Small intestine (tissue), 16 donors: ENCODE measurements at places on chromosomes 3 and 15. TPM values are rescaled to one million over a fixed set of nuclear protein-coding genes. Genes with fewer than 3 reads are reported as not detected.

IGF1R gene
- polyA plus RNA-seq: 27.9 TPM

DAPK2 gene
- polyA plus RNA-seq: 11.6 TPM

SLC28A1 gene
- polyA plus RNA-seq: 34.6 TPM

GRCh38 chr3:186108106-186108940 is 566 bp downstream of the ETV5 start:
- H3K36me3 ChIP-seq: no peaks in the 10 kb centered on the region
- peaks cover 18% of the 10 kb centered on the region for H3K4me1 ChIP-seq
- H3K27me3 ChIP-seq: peaks cover 8% of the 10 kb centered on the region
- no peak overlapping the region for H3K27ac ChIP-seq
- peak; percentile 61 for DNase-seq
- peak overlapping the region; percentile 45 for H3K4me3 ChIP-seq

DNA sequence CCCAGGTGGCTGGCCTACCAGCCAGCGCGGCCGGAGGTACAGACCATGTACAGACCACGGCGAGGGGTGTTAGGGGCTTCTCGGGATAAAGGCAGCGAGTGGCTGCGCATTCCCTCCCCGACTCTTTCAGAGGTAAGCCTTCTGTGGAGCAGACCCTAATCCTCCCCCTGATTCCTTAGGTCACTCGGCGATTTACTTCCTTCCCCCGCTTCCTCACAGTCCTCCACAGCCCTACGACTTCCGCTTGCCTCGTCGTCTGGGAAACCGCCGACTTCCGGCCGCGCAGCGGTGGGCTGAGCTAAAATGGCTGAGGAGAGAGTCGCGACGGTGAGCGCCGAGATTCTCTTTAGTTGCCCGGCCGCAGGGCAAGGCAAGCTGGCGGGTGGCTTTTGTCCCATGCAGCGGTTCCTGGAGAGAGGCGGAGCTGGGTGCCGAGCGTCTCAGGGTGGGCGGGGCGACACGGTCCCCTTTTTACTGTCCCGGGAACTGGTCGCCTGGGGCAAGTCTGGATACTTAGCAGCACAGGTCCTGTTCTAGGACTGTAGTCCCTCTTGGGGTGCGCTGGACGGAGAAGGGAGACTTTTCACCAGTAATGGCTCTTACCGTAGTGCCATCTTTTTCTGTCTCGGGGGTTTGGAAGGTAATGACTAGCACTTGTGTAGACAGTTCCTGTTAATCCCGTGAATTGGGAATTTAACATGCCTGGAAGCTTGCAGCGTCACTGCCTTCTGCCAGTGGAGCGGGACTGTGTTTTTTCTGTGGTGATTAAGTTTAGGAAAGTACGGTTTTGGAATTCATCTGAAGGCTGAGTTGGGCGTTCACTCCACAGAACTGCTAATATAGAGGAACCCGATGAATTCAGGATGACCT is at the start of the genes BBS4 and HIGD2B:
Gene BBS4, plus strand, starts transcription at position 283 of the 870 bp plus-strand sequence. Its CDS starts 21 bp downstream, at position 304.
Gene HIGD2B, minus strand, starts transcription at position 258 of the 870 bp plus-strand sequence. CDS start 9,808 bp downstream, outside the sequence.
- peak within 1 kb of the TSS; percentile 77 for H3K4me3 ChIP-seq
- peaks cover under 1% of the 10 kb centered on the region for H3K27me3 ChIP-seq
- peak within 1 kb of the TSS; percentile 85 for H3K27ac ChIP-seq
- peak; percentile 93 for DNase-seq
- no peaks in the 10 kb centered on the region for H3K36me3 ChIP-seq

DNA sequence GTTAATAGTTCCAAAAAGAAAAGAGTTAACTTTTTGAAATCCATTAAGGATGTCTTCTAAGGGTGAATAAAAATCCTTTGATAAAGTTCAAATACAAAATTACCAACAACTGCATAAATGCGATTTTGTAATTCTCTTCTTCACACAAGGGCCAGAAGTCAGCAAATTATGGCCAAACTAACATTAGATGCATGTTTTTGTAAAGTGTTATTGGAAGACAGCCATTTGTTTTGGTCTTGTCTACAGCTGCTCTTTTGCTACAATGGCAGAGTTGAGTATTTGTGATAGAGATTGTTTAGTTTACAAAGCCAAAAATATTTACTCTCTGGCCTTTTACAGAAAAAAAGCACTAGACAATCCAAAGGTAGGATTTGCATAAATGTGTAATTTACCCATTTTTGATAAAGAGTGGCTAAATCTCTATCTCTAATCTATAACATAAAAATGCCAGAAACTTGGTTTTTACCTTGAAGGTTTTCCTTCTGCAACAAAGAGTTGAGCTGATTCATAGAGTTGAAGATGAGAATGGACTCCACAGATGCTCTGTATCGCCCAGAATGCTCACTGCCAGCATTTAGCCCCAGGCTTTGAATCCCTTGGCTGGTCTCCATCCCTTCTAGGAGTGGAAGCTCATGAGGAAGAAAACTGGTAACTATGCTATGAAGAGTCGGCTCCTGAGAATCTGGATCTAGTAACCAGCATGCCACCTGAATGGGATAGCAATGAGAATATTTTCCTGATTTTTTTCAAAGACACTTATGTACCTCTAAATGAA is 64.5 kb downstream of the POLQ start:
- H3K27me3 ChIP-seq: no peaks in the 10 kb centered on the region
- H3K4me3 ChIP-seq: no peak overlapping the region
- H3K36me3 ChIP-seq: no peaks in the 10 kb centered on the region
- no peak for DNase-seq
- H3K27ac ChIP-seq: no peak overlapping the region
- H3K4me1 ChIP-seq: no peaks in the 10 kb centered on the region

GRCh38 chr3:120192579-120192978 is 92.4 kb downstream of the GPR156 start:
- no peaks in the 10 kb centered on the region for H3K36me3 ChIP-seq
- DNase-seq: no peak
- H3K27me3 ChIP-seq: no peaks in the 10 kb centered on the region
- H3K4me1 ChIP-seq: no peaks in the 10 kb centered on the region
- H3K27ac ChIP-seq: no peak overlapping the region

GRCh38 chr3:31918179-31919150 is 62.6 kb downstream of the OSBPL10 start:
- H3K27ac ChIP-seq: peak overlapping the region; percentile 57
- no peak overlapping the region for H3K4me3 ChIP-seq
- DNase-seq: peak; percentile 37
- peaks cover 23% of the 10 kb centered on the region for H3K4me1 ChIP-seq

DNA sequence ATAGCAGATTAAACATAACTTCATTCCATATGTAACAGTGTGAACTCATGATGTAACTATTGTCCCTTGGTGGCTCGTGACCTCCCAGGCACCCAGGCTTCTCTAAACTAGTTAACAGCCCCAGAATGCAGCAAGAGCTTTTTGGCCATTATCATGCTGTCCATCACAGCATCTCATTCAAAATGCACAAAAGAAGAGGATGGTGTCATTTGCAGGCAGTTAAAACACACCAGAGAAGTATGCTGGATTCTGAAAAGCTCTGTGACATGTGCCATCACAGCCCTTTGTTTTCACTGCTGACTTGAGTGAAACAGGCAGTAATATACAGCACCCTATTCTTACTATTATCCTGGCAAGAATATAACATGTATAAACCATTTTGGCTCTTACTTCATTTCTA is 117.6 kb upstream of the CHMP2B start:
- H3K27me3 ChIP-seq: no peaks in the 10 kb centered on the region
- H3K36me3 ChIP-seq: no peaks in the 10 kb centered on the region
- no peak overlapping the region for H3K4me3 ChIP-seq
- DNase-seq: no peak
- H3K27ac ChIP-seq: no peak overlapping the region

GRCh38 chr3:58766587-58767282 is 100.2 kb upstream of the FAM3D start:
- H3K4me1 ChIP-seq: no peaks in the 10 kb centered on the region
- no peaks in the 10 kb centered on the region for H3K27me3 ChIP-seq
- no peak overlapping the region for H3K4me3 ChIP-seq
- no peak overlapping the region for H3K27ac ChIP-seq
- no peaks in the 10 kb centered on the region for H3K36me3 ChIP-seq

DNA sequence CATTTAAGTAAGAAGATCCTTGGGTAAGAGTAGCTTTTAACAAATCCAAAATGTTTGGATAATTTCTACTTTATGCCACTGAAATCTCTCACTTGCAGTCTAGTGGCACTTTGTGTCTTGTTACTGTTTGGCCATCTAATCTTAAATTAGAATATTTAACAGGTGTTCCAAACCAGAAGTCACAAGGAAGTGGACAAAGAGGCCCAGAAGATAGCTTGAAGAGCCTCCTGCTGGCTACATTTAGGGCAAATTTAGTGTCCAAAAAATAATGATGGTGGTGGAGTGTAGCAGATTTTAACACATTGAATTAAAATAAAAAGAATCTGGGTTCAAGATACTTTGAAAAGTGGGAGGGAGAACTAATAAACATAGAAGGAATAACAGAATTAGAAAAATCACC is 172.2 kb downstream of the GHSR start:
- peaks cover 3% of the 10 kb centered on the region for H3K36me3 ChIP-seq
- no peaks in the 10 kb centered on the region for H3K4me1 ChIP-seq
- no peak overlapping the region for H3K27ac ChIP-seq
- no peaks in the 10 kb centered on the region for H3K27me3 ChIP-seq
- DNase-seq: no peak

DNA sequence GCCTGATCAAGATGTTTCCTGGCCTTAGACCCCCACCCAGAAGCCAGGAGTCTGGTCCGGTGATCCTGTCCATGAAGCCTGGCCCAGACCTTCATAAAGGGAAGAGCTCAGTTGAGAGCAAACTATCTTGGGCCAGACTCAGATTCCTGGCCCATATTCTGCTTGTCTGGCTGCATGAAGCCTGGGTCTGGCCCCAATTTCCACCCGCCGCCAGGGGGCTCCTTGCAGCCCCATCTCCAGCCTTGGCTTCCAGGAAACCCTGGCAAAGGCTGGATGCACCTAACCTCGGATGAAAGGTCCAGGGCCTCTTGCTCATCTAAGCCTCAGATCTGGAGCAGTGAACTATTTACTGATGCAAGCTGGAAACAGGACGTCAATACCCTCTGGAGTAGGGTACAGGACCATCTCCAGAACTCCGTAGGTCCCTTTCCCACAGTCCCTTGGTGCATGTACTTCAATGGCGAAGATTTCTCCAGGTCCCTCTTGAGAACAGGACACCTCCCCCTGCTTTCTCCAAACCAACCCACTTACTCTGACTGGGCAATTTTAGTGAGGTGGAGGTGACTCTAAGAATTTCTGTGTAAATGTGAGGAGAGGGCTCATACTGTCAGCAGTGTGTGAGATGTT is 5.6 kb downstream of the FOXL2 start:
- no peak overlapping the region for H3K27ac ChIP-seq
- H3K4me3 ChIP-seq: no peak overlapping the region
- peaks cover 10% of the 10 kb centered on the region for H3K27me3 ChIP-seq
- H3K36me3 ChIP-seq: no peaks in the 10 kb centered on the region
- peaks cover 1% of the 10 kb centered on the region for H3K4me1 ChIP-seq
- peak; percentile 70 for DNase-seq

GRCh38 chr15:75952525-75952924 is 48.8 kb downstream of the FBXO22 start:
- no peaks in the 10 kb centered on the region for H3K36me3 ChIP-seq
- no peaks in the 10 kb centered on the region for H3K4me1 ChIP-seq
- H3K27me3 ChIP-seq: no peaks in the 10 kb centered on the region
- no peak overlapping the region for H3K27ac ChIP-seq

DNA sequence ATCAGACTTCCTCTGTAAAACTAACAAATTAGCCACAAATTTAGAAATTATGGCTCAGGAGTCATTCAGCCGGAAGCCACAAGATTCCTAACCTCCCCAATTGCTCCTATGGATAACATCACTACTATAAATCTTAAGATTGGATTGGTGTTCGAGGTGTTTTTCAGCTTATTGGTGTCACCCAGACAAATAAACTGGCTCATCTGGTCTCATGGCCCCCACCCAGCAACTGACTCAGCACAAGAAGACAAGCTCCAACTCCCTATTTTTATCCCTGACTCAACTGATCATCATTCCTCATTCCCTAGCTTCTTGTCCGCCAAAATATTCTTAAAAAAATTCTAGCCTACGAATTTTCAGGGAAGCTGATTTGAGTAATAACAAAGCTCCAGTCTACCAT is 135.1 kb upstream of the STRIT1 start:
- DNase-seq: no peak
- no peaks in the 10 kb centered on the region for H3K4me1 ChIP-seq
- no peaks in the 10 kb centered on the region for H3K27me3 ChIP-seq
- H3K27ac ChIP-seq: no peak overlapping the region
- no peaks in the 10 kb centered on the region for H3K36me3 ChIP-seq

GRCh38 chr15:38091078-38091645 is 156.7 kb downstream of the TMCO5A start:
- no peaks in the 10 kb centered on the region for H3K4me1 ChIP-seq
- no peak for DNase-seq
- no peaks in the 10 kb centered on the region for H3K36me3 ChIP-seq
- no peak overlapping the region for H3K27ac ChIP-seq
- no peak overlapping the region for H3K4me3 ChIP-seq
- H3K27me3 ChIP-seq: no peaks in the 10 kb centered on the region

GRCh38 chr3:13574083-13574797 is 25.3 kb downstream of the FBLN2 start:
- H3K27ac ChIP-seq: no peak overlapping the region
- H3K4me1 ChIP-seq: no peaks in the 10 kb centered on the region
- H3K36me3 ChIP-seq: no peaks in the 10 kb centered on the region
- no peaks in the 10 kb centered on the region for H3K27me3 ChIP-seq
- H3K4me3 ChIP-seq: no peak overlapping the region
- no peak for DNase-seq

DNA sequence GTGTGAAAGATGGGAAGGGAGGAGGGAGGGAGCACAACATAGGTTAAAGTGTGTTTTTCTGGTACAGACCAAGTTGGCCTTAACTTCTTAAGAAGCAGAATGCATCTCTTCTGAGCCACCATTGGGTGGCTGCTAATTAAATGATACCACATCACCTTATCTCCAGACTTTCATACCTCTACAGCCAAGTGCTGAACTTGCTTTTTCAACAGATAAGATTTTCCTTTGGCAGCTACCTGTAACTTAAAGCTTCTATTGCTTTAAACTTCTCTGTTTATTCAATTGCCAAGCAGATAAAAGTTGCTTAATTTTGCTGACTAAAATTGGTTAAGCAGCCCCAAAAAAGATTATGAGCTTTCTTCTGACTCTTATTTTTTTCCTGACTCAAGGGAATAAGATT is 292.4 kb upstream of the SGO1 start:
- no peaks in the 10 kb centered on the region for H3K36me3 ChIP-seq
- peak; percentile 18 for DNase-seq
- H3K27me3 ChIP-seq: no peaks in the 10 kb centered on the region
- H3K4me1 ChIP-seq: no peaks in the 10 kb centered on the region

- H3K4me3 ChIP-seq: no peak overlapping the region
- peaks cover 8% of the 10 kb centered on the region for H3K36me3 ChIP-seq
- H3K4me1 ChIP-seq: no peaks in the 10 kb centered on the region
- no peak for DNase-seq
- H3K27ac ChIP-seq: no peak overlapping the region
Observed at GRCh38 chr15:68424754-68425390, 7.1 kb downstream of the ITGA11 start.

DNA sequence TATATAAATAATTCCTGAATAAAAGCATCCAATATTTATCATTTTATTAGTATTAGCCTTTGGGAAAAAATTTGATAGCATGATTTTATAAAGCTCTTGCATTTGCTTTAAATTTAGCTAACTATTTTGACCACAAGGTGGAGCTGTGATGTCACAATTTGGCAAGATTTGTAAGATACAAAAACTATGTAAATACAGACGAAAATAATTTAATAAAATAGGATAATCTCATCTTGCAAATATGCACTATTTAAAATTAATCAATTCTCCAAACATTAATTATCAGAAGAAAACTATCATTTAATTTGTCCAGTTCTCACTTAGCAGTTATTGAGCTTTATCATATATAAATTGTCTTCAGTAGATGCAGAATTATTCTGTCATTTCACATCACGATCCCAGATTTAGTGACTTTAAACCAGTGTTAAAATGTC is 95.4 kb downstream of the PLOD2 start:
- no peak overlapping the region for H3K4me3 ChIP-seq
- H3K4me1 ChIP-seq: no peaks in the 10 kb centered on the region
- no peak overlapping the region for H3K27ac ChIP-seq
- peaks cover 3% of the 10 kb centered on the region for H3K36me3 ChIP-seq
- H3K27me3 ChIP-seq: no peaks in the 10 kb centered on the region
